Left ventricle myocardium inferior (tissue), 1 donor: ENCODE measurements at places on chromosomes 2 and 18. TPM values are rescaled to one million over a fixed set of nuclear protein-coding genes. Genes with fewer than 3 reads are reported as not detected.

UGT1A5 gene
- not detected for total RNA-seq

RBM44 gene
- total RNA-seq: 0.27 TPM

LCT gene
- not detected for total RNA-seq

GRCh38 chr2:148201075-148202004, 180.4 kb downstream of the MBD5 start:
- peak; percentile 16 for DNase-seq

DNA sequence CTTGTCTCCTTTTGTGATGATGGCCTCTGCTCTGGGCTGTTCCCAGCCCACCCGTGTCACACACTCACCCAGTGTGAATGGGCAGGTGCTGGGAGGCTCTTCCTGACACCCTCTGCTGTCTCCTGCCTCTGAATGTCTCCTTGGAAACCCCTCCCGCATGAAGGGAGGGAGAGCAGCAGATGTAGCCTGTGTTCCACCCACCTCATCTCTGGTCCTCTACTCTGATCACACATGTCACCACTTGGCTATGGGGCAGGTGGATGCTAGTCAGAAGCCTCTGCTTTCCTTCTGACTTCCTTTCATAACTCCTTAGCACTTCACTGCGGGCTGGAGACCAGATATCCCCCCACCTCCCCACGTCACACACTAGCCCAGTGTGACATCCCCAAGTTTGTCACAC, 23.9 kb downstream of the EFR3B start:
- DNase-seq: no peak

DNA sequence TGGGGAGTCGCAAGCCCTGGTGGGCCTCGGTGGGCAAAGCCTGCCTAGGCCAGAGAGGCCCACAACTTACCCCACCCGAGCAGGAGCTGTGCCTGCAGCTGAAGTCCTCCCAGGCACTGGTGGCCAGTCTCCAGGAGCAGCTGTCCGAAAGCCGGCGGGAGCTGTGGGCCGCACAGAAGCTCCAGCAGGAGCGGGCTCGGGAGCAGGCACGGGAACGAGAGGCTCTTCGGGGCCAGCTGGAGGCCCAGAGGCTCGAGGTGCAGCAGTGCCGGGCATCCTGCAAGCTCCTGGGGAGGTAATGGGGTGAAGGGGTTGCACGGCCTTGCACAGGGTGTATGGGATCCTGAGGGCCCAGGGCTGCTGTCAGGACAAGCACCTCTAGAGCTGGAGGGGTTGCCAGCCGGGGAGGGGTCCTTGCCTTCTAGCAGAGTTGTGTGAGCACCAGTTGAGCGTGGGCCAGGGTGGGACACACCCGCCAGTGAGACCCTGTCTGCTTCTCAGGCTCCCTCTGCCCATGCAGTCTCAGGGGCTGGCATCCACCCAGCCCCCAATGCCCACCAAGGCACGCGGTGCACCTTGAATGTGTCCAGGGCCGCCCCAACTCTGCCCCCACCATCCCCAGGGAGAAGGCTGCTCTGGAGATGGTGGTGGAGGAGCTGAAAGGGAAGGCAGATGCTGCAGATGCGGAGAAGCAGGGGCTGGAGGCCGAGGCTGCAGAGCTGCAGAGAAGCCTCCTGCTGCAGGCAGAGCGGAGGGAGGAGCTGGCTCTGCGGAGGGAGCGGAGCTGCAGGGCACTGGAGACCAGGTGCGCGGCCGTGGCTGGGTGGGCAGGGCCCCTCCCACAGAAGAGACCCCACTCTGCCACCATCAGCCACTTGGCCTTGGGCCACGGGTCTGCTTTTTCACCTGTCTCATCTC, 27.2 kb downstream of the CROCC2 start:
- peak; percentile 14 for DNase-seq

DNA sequence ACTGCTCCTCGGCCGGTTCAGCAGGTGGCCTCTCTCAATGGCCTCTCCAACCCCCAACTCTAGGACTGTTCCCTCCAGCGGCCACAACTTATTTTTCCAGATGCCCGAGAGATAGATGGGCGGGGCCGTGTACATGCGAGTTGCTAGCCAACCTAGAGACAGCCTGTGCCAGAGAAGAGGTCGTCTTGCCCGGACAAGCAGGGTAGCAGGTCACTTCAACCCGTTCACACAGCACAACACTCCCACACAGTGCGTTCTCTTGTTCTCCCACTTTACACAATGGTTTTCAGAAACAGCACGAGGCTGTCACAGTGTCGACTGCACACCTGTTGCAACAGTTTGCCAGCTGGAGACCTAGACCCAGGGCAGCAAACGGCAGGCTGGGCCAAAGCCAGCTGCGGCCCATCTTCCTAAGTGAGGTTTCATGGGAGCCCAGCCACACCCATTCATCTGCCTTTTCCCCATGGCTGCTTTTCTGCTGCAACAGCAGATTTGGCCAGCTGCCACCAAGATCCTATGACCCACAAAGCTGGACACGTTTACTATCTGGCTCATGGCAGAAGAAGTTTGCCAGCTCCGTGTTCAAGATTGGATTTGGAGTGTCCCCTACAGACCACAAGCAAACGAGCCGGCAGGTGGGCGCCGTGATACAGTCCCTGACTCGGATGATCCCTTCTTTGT, 7.3 kb upstream of the PRLH start:
- DNase-seq: peak; percentile 68

GRCh38 chr18:3333721-3334386, 71.9 kb downstream of the MYL12B start:
- DNase-seq: no peak

DNA sequence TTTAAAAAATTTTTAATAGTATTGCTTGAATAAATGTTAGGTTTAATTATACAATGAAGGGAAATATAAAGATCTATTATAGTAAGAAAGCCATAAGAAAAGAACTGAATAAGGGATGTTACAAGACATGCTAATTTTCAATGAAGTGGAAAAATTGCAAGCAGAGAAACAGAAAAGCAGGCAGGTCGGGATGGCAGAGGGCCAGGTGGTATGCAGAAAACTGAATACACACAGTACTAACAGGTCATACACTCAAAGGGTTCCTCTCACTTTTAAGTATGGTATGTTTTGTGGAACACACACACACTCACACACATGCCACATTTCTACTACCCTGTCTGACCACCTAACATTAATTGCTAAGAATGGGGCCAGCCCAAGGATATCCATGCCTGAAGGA, 76.7 kb upstream of the DTNA start:
- no peak for DNase-seq

DNA sequence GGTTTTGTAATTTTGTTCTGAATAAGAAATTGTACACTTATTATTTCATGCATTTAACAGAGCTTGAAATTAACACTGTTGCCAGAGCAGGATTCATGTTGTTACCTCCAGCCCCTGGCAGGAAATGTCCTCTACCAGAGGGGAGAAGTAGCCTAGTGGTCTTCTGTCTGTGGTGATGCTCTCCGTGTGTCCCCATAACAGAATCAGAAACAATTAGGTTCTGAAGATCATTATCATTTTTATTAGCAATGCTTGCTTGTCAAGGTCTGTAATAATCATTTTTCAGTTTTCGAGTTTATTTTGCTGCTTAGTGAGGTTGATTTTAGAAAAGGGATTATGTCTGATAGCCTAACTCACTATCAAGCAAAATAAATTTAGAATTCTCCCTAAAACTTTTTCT, 116.6 kb upstream of the CNTNAP5 start:
- no peak for DNase-seq

- DNase-seq: no peak
Measured at GRCh38 chr2:164642268-164642667, 21.0 kb upstream of the GRB14 start.
